CMK (cell line): ENCODE measurements at places on chromosomes 16 and 17.

DNA sequence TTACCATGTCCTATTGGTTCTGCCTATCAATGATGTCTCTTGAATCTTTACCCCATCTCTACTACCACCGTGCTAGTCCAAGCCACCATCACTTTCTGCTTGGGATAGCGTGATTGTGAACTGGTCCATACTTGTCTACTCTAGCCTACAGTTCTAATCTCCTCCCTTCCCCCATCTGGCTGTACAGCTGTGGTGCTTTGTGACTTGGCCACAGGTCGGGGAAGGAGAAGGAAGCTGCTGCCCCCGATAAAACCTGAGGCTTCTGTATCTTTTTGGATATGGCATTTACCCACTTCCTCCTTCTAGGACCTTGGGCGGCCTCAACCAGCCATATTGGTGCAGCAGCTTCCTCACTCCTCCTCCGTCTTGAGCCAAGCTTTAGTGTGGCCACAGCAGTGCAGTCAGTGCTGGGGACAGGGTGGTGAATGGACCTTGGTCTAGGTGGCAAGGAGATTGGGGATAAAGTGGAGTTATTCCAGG is 314 bp upstream of the ITGA2B start:
- peak; percentile 94 for DNase-seq

GRCh38 chr16:4293822-4294457 is 21.1 kb upstream of the TFAP4 start:
- no peak for DNase-seq

DNA sequence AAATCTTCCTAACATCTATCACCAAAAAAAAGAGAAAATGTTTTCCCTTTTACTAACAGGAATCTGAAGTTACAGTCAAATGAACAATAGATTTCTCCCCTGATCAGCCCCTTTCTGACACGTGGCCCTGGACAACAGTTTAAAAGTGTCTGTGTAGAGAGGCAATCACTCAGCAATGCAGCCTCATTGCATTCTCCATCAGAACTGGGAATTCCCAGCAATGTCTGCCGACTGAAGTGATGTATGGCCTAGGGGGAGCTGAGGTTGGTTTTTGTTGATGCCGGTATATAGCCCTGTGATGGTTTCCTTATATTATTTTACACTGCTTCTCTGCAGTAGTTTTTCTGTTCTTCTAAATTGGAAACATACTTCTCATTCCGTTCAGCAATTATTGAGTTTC is 904.3 kb upstream of the CDH8 start:
- no peak for DNase-seq

GRCh38 chr17:4913994-4914393 is 11.1 kb upstream of the CHRNE start:
- no peak for DNase-seq

- DNase-seq, result no peak
These were observed 33.3 kb downstream of the MYH3 start for GRCh38 chr17:10623737-10624338.

DNA sequence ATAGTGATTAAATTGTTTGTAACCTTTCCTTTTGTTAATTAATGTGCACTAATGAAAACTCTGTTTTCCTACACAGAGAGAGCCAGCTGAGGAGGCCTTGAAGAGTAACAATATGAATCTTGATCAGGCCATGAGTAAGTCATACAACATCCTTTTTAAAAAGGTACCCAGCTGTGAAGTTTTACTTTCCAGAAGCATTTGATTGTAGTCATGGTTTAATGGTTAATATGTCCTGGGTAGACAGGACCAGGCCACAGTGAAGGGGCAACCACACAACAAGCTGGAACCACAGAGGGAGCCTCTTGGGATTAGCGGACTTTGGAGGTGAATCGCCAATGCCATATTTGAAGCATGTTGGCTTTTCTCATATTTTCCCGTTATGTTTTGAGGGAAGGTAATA is 55.6 kb downstream of the TMC6 start:
- no peak for DNase-seq

- DNase-seq, result no peak
These were observed 215.8 kb downstream of the RBFOX3 start for GRCh38 chr17:79395066-79395465.

GRCh38 chr16:50309527-50310307 is 43.4 kb downstream of the ADCY7 start:
- DNase-seq, result no peak

GRCh38 chr17:74340470-74341023 is 14.5 kb downstream of the KIF19 start:
- DNase-seq, result no peak

GRCh38 chr17:79657861-79658810 is 47.3 kb upstream of the RBFOX3 start:
- no peak for DNase-seq

DNA sequence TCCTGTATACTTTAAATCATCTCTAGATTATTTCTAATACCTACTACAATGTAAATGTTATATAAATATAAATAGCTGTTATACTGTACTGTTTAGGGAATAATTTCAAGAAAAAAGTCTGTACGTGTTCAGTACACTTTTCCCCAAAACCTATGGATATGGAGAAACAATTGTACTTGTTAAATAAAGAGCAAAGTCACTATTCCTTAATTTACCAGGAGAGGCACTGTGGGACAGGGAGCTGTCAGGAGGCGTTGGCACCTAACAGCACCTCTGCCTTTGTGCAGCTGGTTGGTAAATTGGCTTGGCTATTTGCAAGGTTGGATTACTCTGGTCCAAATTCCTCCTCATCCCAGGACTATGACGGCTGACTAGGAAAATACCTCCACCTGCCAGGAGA is 28.0 kb downstream of the CRHR1 start:
- DNase-seq, result no peak

DNA sequence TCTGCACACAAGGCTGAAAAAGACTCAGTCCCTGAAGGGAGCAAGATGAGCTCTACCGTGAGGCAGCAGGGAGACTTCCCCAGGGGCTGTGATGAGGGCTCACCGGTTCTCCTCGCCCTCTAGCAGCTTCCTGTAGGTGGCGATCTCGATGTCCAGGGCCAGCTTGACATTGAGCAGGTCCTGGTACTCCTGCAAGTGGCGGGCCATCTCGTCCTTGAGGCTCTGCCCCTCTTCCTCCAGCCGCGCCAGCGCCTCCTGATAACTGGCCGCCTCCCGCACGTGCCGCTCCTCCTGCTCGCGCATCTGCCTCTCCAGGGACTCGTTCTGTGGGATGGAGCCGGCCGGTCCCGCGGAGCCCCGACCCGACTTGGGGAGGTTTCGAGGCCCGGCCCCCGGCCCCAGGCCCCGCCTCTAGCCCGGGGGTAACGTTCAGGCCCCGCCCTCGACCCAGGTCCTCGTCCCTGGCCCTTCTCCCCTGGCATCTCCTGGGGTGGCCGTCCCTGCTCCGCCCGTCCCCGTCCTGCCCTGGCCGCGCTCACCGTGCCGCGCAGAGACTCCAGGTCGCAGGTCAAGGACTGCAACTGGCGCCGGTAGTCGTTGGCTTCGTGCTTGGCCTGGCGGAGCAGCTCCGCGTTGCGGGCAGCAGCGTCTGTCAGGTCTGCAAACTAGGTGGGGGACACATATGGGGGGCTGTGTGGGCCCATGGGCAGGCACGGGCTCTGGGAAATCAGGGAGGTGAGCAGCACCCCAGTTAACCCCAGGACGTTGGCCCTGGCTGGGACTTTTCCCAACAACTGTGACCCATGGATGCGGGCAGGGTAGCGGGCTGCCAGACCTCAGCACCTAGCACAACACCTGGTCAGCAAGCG is 3.9 kb downstream of the GFAP start:
- DNase-seq, result no peak
